Esophagus muscularis mucosa (tissue), 4 donors: ENCODE measurements at places on chromosomes 12 and 14. TPM values are rescaled to one million over a fixed set of nuclear protein-coding genes. Genes with fewer than 3 reads are reported as not detected.

MYH6 gene
- total RNA-seq: under 0.01 TPM

SYNDIG1L gene
- total RNA-seq: 0.29 TPM

BCL11B gene
- 0.42 TPM for total RNA-seq

NXPH4 gene
- not detected for total RNA-seq

METTL3 gene
- 45.4 TPM for total RNA-seq

MYF5 gene
- not detected for total RNA-seq

GALNT6 gene
- total RNA-seq: 2.7 TPM

ZBTB42 gene
- 5.3 TPM for total RNA-seq

TFCP2 gene
- 14.7 TPM for total RNA-seq

PPM1A gene
- 40.4 TPM for total RNA-seq

FSCB gene
- not detected for total RNA-seq

SERPINA6 gene
- not detected for total RNA-seq
